M059J (cell line): ENCODE measurements at places on chromosomes 2 and 18. TPM values are rescaled to one million over a fixed set of nuclear protein-coding genes. Genes with fewer than 3 reads are reported as not detected.

CAPN14 gene
- 0.30 and 1.0 TPM in 2 replicates for total RNA-seq

CD8B gene
- not detected in 2 replicates for total RNA-seq

CREG2 gene
- total RNA-seq = 0.15 and 0.86 TPM in 2 replicates

IL1RL1 gene
- total RNA-seq = not detected in 2 replicates
